ENCODE measurements at places on chromosomes 3 and 15. TPM values are rescaled to one million over a fixed set of nuclear protein-coding genes. Genes with fewer than 3 reads are reported as not detected.

DNA sequence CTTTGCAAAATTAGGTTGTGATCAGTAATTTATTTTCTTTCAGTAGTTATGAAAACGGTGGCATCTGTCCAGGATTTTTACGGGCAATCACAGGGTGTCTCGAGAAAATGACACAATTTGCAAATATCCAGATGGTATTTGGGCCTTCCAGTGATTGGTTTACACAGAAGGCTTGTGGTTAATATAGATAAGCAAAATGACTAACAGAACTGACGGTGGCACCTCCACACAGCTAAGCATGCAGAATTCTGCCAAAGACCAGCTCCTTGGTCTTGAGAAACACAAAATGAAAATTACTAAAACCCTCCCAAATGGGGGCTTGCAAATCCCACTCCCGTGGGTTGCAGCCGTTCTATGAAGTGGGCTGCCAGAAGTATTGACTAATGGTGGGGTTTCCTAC is 5.5 kb downstream of the ARHGEF3 start:
- DNase-seq: no peak

DNA sequence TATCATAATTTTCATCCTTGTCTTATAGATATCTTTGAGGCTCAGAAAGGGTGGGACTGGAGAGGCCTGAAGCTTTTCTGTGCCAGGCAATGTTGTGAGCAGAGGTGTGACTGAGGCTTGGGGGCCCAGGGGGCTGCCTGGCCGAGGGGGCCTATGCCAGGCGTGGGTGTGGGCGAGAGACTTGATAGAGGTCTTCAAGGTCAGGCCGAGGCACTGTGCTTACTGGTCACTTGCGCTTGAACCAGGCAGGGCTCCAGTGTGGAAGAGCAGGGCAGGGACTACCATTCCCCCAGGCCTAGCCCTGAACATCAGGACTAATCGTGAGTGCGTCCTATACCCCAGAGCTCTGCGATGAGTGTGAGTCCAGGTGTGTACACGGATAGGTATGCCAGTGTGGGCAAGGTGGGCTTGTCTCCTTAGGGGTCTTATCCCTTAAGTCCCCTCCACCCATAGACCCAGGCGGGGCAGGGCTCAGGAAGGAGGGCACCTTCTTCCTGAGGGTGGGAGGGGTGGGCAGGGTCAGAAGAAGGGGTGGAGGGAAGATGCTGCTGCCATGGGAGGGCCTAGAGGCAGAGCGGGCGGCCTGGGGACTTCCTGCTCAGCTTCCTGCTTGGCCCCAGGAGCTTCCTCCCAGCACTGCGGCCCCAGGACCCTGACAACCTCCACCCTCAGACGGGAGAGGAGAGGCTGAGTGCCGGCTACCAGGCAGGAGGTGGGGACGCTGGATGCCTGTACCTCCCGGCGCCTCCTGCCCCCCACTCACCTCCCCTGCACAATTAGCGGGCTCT is 84.7 kb downstream of the LINGO1 start:
- DNase-seq: no peak

DNA sequence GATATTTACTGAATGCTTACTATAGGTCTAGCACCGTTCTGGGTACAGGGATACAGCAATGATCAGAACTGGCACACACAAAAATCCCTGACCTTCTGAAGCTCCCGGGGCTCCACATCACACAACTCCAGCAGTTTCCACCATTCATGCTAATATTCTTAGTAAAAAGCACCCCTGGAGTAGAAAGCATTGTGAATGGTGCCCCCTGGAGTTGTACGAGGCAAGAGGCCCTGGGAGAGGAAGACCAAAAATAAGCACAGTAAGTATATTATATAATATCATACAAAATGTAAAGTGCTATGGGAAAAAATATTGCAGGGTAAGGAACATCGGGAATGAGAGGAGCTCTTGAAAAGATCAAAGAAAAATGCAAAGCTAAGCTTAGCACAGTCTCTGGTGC is 790 bp upstream of the SRGAP3 start:
- peak; percentile 27 for DNase-seq

Gene BAHD1
- total RNA-seq: 10.7 TPM

Gene NOX5
- total RNA-seq: 4.0 TPM

DNA sequence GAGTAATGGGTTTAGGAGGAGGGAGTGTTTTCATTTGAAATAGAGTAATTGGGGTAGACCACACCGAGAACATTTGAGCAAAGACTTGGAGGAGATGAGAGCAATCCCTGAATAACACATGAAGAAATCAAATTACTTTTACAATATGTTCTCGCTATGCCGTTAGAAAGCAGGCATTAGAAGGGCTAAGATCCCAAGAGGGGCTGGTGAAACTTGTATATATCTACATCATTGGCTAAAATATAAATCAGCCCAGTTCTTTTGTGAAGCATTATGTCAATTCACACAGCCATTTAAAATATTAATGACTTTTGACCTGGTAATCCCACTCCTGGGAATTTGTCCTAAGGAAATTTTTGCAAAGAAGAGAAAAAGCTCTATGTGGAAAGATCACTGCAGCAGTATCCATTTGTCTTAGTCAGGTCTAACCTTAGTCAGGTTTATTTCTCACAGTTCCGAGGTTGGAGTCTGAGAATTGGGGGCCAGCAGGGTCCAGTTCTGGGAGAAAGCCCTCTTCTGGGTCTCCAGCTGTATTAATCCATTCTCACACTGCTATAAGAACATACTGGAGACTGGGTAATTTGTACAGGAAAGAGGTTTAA is 31.0 kb downstream of the CCDC32 start:
- DNase-seq: no peak

DNA sequence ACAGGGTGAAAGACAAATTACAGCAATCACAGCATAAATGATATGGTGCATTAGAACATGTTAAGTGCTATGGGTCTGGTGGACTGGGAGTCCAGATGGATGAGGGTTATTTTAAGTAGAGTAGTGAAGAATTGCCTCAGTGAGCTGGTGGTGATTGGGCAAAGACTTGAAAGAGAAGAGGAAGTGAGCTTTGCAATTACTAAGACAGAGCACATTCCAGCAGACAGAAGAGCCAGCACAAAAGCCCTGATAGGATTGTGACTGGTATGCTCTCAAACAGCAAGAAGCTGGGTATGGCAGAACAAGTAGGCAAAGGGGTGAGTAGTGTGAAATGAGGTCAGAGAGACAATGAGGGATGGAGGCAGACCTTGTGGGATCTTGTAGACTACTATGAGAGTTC is 2.1 kb upstream of the ACKR4 start:
- DNase-seq: no peak
